ENCODE measurements at places on chromosomes 6 and 20.
A peak's percentile ranks its signal among the peaks of the same experiment; 100 is the strongest.

DNA sequence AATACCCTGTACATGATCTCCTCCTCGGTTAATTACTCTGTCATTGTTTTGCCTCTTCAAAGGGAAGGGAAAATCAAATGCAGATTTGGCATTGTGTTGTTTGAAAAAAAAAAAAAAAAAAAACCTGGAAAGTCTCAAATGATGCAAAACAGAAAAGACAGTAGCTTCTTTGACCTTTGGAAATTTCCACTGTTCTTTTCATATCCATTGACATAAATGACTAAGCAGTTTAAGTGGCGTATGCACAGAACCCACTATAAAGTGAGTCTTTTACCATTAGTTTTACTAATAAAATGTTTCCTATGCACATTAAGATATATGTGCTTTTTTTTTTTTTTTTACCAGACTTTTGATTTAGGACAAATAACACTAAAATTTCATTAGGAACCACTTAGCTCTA, 704.3 kb downstream of the TFAP2A start:
- DNase-seq, result no peak

- DNase-seq, result no peak
These were observed 48.9 kb downstream of the ATXN1 start for GRCh38 chr6:16712255-16712930.

DNA sequence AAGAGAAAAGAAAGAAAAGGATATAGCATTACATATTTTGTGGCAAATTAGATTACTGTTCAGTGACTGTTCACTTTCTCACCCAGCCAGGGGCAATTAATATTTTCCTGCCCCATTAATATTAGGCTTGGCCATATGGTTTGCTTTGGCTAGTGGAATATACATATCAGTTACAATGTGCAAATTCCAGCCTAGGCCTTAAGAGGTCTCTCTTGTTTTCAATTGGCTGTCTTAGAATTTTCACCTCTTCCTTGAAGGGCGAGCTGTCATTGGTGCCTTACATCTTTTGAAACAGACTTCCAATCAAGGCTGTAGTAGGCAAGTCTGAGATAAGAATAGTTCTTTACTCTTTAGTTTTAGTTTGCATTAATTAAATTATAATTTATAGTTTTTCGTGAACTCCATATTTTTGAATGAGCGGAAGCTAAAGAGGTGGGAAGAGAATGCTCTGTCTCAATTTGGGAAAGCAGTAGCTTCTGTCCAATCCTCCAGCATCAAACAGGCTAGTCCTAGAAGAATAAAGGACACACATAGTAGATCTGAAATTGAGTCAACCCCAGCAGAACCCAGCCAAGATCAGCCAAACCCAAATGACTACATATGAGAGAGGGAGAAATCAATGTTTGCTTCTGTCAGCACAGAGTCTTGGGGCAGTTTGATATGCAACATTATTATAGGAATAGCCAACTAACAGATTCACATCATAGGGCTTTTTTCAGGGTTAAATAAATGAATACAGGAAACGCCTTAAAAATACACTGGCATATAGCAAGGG, 6.3 kb upstream of the CSNK2A1 start:
- no peak for DNase-seq

DNA sequence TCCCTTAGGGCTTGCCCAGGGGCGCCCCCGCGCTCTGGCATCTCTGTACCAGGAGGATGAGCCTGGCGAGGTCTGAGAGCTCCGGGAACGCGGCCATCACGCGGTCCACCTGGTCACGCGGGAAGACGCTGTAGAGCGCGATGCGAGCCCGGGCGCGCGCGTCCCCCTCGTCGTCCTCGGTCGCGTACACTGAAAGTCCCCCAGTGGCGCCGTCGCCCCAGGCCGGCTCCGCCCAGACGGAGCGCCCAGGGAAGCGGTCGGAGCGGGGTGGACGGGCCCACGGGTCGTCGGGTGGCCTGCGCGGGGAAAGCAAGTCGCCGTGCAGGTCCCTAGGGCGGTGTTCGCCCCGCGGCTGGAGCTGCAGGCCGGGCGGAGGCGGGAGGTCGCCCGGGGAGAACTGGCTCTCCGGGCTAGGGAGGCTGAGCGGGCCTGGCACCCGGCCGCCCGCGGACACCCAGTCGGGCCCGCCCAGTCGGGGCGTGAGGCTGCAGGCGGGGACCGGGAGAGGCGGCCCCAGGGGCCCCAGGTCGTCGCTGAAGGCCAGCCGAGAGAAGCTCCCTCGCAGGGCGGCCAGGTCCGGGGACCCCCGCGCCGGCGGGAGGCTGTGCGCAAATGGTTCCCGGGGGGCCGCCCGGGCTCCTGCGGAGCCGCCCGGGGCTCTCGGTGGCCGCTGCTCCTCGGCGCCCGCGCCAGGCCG, 34.0 kb downstream of the ZC3H12D start:
- peak; percentile 15 for DNase-seq

- DNase-seq, result no peak
These were observed 333.0 kb downstream of the RFPL4B start for GRCh38 chr6:112680091-112680490.

- no peak for DNase-seq
These were observed 10.7 kb downstream of the CLDN20 start for GRCh38 chr6:155274533-155274932.

- DNase-seq, result no peak
These were observed 269.3 kb downstream of the DLL1 start for GRCh38 chr6:170021579-170021978.

GRCh38 chr20:44211177-44212039, 837 bp upstream of the OSER1 start:
- DNase-seq, result no peak

- DNase-seq, result peak; percentile 73
These were observed 128.9 kb upstream of the NAA20 start for GRCh38 chr20:19888269-19888671.

DNA sequence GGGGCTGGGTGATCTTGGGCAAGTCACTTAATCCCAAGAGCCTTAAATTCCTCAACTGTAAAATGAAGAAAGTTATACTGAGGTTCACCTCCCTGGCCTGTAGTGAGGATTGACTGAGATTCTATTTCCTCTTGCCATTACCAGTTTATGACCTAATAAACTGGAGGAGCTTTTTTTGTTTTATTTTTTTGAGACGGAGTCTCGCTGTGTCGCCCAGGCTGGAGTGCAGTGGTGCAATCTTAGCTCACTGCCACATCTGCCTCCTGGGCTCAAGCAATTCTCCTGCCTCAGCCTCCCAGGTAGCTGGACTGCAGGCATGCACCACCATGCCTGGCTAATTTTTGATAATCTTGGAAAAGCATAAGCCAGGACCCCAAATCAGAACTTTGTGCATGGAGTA, 161.4 kb upstream of the SNX9 start:
- no peak for DNase-seq

Data from NCI-H1092 (cell line).